MV-4-11 (cell line): ENCODE measurements at places on chromosomes 2 and 18.
A peak's percentile ranks its signal among the peaks of the same experiment; 100 is the strongest.

DNA sequence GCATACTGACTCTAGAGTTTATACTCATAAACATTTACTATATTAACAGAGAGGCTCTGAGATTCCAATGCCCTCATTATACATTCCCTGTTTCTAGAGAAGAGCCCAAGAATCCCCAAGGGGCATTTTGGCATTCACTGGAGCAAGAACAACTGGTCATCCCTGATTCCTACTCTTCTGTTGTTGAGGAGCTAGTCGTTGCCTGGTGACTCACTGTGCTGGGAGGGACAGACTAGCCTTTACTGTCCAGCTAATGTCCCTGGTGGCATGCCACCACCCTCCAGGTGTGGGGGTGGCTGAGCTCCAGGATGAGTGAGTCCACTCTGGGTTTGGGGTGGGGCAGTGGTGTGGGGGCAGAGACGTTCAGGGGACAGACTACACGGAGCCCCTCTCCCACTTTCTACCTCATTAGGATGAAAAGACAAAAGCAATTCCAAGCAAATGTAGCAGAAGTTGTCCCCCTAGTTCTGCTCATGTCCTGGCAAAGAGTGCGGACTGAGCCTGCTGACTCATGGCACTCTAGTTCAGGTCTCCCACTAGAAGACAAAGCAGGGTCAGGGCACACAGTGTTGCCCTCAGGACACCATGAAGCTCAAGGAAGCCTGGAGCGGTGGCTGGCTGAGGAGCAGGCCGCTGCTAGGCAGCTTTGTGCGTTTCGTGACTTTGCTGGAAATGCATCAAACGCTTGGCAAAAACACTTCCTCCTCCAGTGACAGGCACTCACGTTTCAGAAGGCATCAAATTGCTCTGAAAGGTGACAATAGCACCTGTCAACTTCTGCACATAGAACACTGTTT, 49.4 kb downstream of the RHOB start:
- DNase-seq: no peak

DNA sequence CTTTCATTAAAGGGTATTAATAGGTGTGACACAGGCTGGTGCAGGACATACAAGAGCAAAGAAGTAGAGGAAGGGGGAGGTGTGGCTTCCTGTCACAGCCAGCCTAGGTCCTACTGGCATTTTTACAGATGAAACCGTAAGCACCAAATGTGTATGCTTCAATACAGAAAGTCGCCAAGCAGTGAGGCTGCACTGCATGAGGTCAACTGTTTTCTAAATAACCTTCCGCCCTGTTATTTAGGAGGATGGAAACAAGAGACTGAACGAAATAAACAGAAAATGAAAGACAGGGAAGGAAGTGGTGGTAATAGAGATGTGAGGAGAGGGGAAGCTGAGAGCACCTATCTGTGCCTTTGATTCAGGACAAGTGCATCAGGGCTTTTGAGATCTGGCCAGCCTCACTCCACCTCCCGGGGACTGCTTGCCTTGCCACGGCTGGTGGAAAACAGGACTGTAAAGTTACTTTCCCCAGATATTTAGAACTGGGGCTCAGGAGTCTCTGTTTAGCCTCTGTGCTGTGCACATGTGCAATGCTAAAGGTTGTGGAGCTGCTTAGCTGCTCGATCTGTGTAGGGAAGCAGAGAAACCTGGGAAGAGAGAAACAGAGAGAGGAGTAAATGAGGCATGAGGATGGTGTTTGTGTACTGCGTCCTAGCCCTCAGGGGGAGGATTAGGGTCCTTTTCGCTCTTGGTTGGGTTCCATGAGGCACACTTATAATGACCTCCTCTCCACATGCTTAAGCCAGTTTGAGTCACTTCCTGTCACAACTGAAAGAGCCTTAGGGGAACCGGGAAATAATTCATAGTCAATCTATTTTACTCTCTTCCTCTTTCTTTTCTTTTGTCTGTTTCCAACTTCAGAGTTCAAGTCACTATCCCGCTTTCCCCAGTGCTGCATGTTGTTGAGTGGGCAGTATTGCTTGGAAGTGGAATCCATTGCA, 62.3 kb upstream of the BOD1L2 start:
- DNase-seq: peak; percentile 98

DNA sequence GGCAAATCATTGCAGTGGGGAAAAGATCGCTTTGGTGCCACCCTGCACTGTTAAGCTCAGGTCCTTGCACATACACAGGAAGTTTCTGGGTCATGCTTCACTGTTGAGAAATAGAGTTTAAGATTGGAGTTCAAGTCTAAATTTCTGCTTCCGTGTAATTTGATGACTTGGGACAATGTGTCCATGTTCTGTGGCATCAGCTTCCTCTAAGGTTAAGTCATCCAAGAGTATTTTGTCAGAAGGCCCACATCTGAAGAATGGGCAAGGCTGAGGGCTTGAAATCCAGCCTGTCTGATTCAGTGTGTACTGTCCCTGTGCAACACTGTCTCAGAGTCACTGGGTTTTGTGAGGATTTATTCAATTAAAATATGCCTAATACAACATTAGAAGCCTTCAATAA, 880.7 kb downstream of the SUCLG1 start:
- no peak for DNase-seq

GRCh38 chr2:232486558-232487384, 863 bp downstream of the ECEL1 start:
- DNase-seq: no peak

DNA sequence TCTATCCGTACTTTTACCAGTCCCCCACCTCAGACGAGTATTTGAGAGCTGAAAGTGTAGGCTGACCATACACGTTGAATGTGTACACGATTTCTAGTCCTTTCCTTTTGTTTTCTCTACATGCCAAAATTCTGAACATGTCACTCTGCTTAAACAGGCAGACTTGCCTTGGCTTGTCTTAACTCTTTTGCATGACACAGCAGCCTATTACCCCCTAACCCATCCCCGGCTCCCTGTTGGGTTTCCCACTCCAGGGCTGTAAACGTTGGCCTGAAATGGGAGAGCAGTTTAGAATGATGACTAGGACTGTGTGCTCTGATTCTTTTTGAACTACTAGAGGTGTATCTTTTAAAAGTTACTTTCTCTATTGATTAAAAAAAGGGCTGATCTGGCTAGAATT, 19.1 kb downstream of the MTCL1 start:
- DNase-seq: no peak

DNA sequence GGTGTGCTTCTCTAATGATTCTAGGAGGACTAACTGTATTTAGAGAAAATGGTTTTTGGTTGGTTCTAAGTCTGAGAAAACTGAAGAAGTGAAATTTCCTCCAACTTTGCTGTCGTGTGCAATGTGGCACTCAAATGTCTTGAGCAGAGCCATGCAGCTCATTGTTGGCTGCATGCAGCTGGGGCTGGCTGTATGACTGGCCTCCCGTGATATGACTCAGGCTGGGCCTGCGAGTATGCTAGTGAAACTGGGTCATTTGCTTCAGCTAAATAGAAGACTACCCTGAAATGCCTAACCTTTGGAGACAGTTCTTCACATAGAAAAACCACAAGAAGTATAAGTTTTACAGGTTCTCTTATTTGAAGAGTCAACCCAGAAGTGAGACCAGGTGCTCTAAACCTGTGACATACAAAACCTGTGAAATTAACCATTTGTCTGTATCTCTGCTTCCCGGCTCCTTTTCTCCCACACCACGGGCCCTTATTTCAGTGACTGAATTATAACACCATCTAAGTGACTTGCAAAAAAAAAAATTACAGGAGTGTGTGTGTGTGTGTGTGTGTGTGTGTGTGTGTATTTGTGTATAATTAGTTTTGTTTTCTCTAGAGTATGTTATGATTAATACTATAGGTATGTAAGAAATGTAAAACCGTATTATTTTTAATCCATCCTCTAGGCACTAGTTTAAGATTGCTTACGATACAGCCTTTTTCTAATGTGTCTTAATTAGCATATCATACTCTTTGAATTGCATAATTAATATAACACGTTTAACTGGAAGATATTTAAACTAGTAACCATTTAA, 15.9 kb downstream of the POLI start:
- DNase-seq: peak; percentile 20

DNA sequence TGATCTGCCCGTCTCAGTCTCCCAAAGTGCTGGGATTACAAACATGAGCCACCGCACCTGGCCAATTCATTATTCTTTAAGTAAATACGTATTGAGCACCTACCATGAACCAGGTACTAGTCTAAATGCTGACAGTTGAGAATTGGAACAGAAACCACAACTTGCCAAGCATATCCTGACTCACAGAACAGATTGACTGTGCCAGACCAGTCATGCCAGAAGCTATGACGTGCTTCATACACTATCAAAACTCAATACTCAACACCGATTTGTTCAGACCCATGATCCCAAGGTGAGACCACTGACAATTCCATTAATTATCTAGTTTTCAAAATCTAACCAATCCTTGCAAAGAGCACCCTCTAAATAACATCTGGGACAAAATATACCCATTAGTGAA, 148.6 kb downstream of the B3GNT2 start:
- no peak for DNase-seq

DNA sequence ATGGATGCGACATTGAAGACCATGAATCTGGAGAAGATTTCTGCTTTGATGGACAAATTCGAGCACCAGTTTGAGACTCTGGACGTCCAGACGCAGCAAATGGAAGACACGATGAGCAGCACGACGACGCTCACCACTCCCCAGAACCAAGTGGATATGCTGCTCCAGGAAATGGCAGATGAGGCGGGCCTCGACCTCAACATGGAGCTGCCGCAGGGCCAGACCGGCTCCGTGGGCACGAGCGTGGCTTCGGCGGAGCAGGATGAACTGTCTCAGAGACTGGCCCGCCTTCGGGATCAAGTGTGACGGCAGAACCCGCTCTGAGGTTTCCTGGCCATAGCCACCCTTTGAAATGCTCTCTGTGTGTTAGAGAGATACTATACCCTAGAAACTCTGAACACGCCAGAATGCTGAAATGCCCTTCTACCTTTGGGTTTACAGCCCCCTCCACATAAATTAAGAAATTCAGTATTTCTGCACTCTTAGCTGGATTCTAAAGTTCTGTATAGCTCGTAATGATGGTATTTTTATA, 659 bp downstream of the CHMP1B start:
- peak; percentile 21 for DNase-seq

DNA sequence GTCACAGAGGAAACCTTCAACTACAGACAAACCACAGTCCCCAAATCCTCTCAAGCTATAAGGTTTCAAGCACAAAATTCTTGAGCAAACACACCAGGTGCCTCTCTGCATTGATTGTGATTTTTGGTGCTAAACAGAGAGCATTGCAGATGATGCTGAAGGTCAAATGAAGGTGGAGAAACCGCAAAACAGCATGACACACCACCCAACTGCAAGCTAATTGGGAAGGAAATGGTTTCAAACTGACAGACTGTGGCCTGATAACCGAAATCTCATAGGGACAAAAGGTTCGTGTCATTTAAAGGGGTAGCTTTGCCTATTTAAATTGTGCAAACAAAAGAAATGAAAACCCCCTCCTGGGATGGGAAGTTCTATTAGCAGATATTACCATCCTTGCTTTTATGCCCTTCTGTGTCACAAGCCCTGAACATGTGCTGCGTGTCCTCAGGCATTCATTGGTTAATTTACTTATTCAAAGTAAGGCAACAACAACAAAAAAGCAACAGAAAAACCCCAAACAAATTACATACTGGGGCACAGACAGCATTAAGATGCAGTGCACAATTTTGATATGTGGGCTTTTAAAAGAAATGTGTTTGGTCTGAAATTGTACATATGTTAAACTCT, 154.9 kb downstream of the AQP4 start:
- DNase-seq: peak; percentile 97

DNA sequence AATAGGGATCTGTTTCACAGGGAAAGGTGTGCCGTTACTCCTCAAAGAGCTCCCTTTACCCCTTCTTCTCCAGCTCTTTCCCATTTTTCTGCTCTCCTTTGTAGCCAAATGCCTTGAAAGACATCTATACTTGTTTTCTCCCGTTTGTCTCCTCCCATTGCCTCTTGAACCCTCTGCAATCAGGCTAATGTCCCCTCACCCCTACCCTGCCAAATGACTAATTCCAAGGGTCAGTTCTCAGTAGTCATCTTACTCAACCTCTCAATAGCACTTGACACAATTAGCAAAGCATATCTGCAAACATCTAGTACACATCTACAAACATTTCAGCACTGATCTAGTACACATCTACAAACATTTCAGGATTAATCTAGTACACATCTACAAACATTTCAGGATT, 12.6 kb downstream of the MRO start:
- no peak for DNase-seq

GRCh38 chr2:98459496-98460175, 15.0 kb downstream of the INPP4A start:
- DNase-seq: peak; percentile 51

DNA sequence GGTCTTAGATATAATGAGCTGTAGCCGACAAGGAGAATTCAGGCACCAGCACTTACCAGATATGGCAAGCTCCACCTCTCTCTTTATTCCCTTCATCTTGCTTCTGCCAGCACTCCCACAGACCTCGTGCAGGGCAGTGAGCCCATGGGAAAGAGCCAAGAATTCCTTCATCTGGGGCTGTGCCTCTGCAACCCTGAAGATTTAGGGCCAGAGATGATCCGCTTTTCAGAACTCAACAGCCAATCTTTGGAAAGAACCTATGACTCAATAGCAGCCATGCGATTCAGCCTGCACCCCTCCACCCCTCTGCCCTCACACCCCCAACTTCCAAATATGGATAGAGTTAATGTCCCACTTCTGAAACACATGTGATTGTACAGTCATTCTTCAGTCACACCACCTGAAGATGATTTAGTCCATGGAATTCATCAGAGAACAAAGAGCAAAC, 533.7 kb upstream of the TNP1 start:
- no peak for DNase-seq

DNA sequence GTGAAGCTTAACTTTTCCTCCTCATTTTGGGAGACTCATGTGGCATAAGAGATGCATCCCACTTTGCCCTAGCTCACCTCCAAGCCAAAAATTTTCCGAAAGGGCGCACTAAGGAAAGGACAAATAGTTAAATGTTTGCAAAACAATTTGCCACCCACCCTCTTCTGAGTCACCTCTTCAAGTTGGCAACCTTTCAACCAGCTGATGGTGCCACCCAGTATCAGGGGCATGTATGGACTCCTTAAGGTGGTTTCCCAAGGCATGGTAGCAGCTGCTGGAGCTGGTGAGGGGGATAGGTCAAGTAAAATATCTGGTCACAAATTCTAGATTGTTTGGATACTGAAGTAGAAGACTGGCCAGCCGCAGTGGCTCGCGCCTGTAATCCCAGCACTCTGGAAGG, 17.2 kb upstream of the ITGAV start:
- no peak for DNase-seq

- no peak for DNase-seq
Measured at GRCh38 chr2:174223388-174223787, 24.9 kb downstream of the OLA1 start.
